ENCODE measurements at places on chromosomes 5 and 9.

GRCh38 chr5:11385901-11386293 is 518.3 kb downstream of the CTNND2 start:
- DNase-seq, result no peak

DNA sequence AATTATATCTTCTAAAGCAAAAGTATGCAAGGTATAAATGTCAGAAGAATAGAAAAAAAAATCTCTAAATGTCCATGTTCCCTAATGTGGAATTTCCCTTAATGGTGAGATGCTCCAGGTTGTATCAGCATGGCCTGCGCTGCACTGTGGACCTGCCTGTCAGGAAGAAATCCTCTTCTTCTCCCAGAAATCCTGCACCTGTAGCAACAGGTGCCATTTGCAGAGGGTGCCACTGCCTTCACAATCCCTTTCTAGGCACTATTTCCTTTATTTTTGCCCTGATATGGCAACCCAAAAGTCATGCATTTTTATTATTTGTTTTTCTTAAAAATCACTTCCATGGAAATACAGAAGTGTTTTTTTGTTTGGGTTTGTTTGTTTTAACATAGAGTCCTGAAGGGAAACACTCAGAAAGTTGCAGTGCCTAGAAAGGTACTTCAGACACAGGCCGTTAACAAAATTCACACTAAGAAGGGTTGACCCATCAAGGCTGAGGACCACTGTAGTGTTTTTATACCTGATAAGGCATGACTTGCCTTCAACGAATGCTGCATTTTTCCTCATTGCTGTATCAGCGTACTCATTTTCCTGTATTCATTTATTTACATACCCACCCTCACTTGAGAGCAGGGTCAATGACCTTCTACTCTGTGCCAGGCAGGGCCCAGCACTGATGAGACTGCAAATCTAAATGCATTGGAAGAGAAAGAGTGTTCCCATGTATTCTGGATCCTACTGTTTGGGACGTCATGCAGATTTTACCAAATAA is 177.8 kb downstream of the SNX18 start:
- DNase-seq, result no peak

DNA sequence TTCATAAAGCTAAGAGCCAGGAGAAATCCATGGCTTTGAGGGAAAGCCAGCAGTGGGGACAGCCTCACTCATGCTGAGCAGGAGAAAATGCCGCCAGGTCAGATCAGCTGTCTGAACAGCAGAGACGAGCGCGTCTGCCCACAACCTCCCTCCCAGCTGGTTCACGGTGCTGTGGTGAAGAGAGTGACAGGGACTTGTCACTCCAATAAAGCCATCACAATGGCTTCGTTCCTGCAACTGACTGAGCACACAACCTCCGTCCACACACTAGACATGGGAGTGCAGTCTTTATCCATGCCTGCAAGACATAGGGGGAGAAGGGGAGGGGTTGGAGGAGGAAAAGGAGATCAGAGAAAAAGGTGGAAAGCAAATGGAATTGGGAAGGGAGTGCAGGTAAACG is 206.9 kb downstream of the GABBR2 start:
- no peak for DNase-seq

DNA sequence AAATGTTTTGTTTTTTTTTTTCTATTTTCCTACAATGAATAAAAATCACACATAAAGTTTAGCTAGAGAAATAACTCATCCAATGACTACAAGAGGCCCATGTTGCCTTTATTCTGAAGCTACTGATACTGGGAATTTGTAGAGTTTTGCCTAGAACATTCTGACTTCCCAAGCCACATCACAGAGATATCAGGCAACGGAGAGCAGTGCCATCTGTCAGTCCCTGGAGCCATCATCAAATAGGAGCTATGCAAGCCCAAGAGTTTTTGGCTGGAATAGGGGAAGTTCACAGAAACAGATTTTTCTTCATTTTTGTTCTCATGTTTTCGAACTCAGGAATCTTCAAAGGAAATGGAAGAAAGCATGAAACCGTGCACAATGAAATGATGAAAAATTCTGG is 896.6 kb downstream of the TLE1 start:
- no peak for DNase-seq

GRCh38 chr9:4042991-4043390 is 256.9 kb downstream of the GLIS3 start:
- DNase-seq, result no peak

GRCh38 chr9:15253197-15253596 is 53.8 kb downstream of the TTC39B start:
- DNase-seq, result no peak

DNA sequence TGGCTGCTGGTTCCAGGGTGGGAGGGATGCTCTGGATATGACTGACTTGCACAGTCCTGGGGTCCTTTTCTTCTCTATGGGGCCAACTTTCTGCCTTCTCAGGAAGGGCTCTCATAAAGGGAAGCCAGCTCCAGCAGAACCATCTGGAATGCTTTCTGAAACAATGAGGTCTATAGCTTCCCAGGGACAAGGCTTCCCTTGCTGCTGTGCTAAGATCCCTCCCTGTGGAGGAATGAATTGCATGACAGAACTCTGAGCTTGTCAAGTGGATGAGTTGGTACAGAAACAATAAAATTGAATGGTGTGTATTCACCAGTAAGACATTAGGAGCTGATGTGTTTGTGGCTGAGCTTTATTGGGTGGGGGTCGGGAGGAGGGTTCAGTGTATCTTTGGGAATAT is 19.8 kb downstream of the CKMT2 start:
- no peak for DNase-seq

GRCh38 chr9:89623925-89624420 is 19.2 kb downstream of the GADD45G start:
- DNase-seq, result no peak

GRCh38 chr5:76582230-76583162 is 40.7 kb downstream of the F2RL2 start:
- no peak for DNase-seq

DNA sequence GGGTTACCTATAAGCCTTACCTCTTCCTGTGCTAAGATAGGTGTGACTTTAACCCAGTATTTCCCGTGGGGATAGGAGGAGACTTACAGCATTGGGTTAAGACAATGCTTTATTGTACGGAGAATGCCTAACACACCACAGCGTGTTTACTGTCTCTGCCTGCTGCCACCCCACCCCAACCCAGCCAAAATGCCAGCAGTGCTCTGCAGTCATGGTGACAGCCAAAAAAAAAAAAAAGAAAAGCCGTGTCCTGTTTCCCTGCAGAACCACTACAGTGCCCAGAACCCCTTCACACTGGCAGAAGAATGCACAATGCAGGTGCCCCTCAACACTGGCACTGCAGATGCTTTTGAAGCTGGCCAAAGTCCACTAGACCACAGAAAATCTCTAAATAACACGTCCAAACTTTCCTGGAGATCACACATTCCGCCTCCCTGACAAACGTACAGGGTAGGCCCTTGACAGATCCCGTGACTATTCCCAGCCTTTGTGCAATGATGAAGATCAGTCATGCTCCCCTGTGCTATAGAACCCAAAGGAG is 102.2 kb downstream of the SERINC5 start:
- DNase-seq, result peak; percentile 49

- DNase-seq, result no peak
Measured at GRCh38 chr9:80400624-80401230, 829.0 kb downstream of the TLE4 start.

DNA sequence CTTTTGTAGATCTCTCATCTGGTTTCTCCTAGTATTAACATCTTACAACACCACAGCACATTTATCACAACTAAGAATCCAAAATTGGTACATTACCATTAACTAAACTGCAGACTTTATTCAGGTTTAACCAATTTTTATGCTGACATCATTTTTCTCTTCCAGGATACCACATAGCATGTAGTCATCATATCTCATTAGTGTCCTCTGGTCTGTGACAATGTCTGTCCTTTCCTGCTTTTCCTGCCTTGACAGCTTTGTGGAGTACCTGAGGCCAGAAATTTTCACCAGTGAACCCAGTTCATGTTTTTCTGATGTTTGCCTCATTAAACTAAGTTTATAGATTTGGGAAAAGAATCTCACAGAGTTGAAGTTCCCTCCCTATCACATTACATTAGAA is 294.7 kb upstream of the TNC start:
- DNase-seq, result no peak

- DNase-seq, result no peak
Measured at GRCh38 chr9:111805830-111806241, 11.1 kb upstream of the SHOC1 start.

GRCh38 chr5:53023969-53024368 is 34.8 kb downstream of the ITGA2 start:
- no peak for DNase-seq

GRCh38 chr5:171342362-171343111 is 33.5 kb downstream of the TLX3 start:
- no peak for DNase-seq

DNA sequence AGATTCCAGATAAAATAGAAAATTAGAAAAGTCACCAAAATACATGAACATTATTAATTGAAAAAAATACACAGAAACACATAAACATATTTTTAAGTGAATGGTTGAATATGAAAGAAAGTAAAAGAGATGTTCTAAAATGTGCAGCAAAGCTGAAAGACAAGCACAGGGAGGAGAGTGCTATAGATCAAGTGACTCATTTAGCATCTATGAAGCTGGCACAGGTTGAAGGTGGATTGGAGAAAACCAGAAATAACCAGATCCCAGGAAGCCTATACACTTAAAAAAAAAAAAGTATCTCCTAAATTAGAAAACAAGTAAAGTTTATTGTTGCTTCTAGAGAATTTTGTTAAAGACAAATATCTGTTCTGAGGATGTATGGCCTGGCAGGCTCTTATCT is 338.9 kb downstream of the CDH12 start:
- no peak for DNase-seq

GRCh38 chr5:175035882-175036533 is 311.6 kb downstream of the MSX2 start:
- DNase-seq, result no peak

DNA sequence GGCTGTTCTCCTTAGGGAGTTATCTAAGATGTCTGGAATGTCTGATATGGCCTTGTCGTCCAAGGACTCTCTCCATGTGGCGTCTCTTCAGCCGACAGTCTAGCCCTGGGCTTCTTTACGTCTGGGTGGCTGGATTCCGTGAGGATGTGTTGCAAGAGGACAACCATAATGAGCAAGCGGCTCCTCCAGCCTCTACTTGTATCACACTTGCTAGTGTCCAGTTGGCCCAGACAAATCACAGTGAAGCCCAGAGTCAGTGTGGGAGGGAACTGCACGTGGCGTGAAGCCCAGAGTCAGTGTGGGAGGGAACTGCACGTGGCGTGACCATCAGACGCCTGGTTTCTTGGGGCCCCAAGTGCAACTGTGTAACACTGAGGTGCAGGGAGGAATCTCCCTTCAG is 61.1 kb downstream of the COL23A1 start:
- DNase-seq, result no peak

DNA sequence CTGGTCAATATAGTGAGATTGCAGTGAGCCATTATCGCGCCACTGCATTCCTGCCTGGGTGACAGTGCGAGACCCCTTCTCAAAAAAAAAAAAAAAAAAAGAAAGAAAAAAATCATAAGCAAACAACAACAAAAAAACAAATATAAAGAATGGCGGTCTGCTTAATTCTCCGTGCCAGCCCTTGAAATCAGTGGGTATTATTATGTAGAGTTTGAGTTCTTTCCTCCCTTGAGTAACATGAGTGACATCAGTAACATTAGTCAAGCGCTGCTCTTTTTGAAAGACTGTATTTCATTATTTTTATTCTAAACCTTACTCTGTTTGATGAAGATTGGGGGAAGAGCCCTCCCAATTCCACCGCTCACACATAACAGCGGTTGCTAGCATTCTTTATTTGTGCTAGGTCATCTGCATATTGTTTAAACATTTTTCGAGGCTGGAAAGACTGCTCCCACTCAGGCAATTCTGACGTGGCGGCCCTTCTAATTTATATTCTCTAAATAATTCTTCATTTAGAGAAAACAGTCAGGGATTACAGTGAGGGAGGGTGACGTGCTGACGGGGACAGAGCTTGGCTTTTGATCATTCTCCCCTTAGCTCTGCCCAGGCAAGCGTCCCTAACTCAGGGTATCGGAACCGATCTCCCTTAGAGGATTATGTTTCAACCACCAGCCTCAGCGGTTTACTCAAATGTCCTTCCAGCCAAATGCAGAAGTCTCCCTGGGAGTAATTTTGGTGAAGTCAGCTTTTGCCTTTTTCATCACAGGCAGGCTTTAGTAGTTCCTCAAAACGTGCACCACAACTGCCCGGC is 860 bp upstream of the MARCHF6 start:
- no peak for DNase-seq

DNA sequence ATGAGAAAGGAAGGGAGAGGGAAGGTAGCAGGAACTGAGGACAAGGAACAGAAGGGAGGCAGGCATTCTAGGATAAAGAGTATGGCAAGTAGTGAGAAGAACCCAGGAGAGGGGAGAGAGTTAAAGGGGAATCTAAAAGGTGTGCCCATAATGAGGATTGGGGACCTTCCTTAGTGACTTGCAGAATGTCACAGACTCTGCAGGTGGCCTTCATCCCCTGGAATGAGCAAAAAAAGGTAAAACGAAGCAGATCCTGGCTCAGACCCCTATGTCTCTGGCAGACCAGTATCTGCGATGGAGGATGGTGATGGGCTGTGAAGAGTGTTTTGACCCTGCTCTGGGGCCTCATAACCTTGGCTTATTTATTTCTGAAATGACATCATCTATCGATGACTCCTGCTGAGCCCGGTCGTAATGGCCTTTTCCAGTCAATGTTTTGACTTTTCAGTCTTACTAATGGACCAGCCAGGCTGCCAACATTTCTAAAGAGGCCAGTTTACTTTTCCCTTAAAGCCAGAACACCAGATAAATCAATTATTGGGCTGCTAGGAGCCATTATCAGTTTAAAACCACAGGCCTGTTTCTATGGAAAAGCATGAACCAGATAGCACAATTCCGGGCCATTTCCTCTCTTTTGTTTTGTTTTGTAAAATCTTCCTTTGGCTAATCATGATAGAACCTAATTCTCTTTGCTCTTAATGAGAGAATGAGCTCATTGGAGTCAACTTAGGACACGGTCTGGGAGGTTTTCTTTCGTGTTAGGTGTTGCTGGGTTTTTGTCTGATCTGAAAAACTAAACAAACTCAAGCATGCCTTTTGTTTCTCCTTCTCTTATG is 3.1 kb downstream of the TMOD1 start:
- no peak for DNase-seq

DNA sequence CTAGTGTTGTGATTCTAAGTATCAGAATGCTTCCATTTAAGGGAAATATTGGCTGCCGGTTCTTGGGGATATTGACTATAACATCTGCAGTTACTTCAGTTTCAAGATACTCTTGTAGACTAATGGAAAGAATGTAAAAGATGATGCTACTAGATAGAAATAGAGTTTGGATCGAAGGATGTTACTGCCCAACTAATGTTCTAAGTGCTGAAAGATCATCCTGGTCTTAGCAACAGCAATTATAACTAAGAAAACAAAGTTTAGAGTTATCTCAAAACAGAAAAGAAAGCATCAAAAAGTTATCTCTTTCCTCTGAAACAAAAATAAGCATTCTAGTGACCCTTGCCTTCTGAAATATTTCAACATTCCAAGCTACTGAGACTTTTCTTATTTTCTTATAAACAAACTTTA is 49.9 kb downstream of the ITGA1 start:
- no peak for DNase-seq

GRCh38 chr9:124216474-124217176 is 41.1 kb upstream of the NEK6 start:
- peak; percentile 84 for DNase-seq
